ELF-1 (cell line): ENCODE measurements at places on chromosomes 11 and 22.

DNA sequence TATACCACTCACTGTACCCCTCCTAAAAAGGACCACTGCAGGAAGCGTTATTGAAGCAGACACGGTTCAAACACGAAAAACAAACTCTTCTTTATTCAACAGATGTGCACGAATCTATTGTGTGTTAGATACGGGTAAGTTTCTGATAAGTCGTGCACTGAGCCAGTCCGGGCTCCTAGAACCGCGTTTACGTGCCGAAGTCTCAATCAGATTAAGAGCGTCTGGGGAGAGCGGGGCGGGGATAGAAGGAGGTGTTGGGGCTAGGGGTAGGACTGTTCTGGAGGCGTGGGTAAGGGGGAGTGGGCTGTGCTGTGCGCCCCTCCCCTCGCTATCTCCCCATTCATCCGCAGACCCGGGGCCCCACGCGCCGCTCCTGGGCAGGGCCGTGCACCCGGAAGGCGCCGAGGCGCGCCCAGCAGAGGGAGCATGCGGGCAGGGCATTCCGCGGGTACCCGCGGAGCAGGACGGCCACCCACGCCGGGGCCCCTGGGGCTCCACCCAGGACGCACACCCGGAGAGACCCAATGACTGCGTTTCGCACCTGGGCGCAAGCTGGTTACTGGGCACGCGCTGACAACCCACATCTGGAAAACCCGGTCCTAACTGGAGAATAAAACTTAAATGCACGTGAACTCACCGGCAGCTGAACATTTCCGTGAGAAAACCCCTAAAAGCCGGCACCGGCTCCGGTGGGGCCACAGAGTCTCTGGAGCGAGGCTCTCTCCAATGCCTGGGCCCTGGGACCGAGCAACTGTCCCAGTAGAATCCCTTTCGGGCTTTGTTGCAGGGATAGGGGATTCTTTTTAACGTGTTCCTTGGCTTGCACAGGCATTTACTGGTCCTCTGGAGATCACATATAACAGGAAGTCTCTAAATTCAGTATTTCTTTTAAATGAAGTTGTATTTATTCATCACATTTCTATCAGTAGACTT lies 40.6 kb downstream of the WEE1 start:
- peak; percentile 87 for DNase-seq

- no peak for DNase-seq
These were observed 83.0 kb downstream of the TRAF6 start for GRCh38 chr11:36427079-36427478.

DNA sequence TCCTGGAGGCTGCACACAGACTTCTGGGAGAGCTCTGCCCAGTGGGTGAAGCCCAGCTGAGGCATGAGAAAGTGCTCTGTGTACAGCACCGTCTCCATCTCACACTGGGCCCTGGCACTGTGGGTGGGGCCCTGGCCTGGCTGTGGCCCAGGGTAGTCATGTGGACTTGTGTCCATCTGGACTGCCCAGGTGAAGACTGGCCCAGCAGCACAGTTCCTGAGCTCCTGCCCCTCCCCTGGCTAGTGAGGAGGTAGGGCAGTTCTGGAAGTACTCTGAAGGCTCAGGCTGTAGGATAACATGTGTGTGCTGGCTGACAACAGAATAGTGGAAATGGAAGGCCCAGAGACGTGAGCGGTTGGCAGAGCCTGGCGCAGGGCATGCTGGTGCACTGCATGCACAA lies 35.4 kb downstream of the RSPH14 start:
- no peak for DNase-seq

- DNase-seq = no peak
These were observed 537.3 kb downstream of the OPCML start for GRCh38 chr11:132994966-132995365.

GRCh38 chr11:93348930-93349329 lies 18.4 kb downstream of the DEUP1 start:
- no peak for DNase-seq

GRCh38 chr11:71158936-71159335 lies 93.4 kb downstream of the SHANK2 start:
- DNase-seq = no peak

DNA sequence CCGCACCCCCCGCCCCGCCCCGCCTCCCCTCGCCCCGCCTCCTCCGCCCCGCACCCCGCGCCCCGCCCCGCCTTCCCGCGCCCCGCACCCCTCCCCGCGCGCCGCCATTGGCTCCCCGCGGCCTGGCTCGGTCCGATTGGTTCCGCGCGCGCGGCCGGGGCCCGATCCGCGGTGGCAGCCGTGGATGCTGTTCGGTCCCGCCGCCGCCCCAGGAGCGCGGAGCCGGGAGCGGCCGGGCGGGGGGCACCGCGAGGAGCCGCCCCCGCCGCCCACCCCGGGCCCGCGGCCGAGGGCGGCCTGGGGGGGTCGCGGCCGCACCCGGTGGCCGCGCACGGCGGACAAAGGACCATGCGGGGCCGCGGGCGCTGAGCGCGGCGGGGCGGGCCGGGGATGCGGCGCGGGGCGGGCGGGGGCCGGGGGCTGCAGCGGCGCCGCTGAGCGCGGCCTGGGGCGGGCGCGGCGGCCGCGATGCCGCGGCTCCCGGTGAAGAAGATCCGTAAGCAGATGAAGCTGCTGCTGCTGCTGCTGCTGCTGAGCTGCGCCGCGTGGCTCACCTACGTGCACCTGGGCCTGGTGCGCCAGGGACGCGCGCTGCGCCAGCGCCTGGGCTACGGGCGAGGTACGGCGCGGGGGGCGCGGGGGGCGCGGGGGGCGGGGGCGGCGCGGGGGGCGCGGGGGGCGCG lies at the start of gene B4GALNT4:
Gene B4GALNT4, plus strand, starts transcription at position 164 of the 683 bp plus-strand sequence. Its CDS starts 305 bp downstream, at position 469.
- DNase-seq = no peak

- DNase-seq = no peak
These were observed 9.8 kb downstream of the LRRC32 start for GRCh38 chr11:76660533-76661305.

DNA sequence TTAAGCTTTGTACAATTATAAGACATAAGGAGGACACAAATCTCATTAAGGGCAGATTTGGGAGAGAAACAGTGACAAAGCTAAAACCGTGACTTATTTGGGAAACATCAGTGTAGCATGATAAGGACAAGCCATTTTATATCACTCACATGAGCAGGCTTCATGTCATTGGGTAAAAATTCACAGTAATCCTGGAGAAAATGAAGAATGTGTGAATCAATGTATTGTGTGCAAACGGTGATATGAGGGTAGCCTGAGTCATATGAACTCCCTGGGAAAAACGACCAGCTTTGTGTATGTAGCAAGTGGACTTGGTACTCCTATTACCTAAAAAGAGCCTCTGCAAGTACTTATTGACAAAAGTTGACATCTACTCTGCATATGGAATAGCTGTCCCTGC lies 6.0 kb upstream of the TRIM34 start:
- DNase-seq = no peak

- DNase-seq = no peak
These were observed 766 bp upstream of the ZNHIT2 start for GRCh38 chr11:65118097-65118837.

- DNase-seq = no peak
These were observed 56.5 kb upstream of the ARHGAP32 start for GRCh38 chr11:129248618-129249017.
